Globus pallidus (tissue), 1 donor: ENCODE measurements at places on chromosomes 2 and 18.

DNA sequence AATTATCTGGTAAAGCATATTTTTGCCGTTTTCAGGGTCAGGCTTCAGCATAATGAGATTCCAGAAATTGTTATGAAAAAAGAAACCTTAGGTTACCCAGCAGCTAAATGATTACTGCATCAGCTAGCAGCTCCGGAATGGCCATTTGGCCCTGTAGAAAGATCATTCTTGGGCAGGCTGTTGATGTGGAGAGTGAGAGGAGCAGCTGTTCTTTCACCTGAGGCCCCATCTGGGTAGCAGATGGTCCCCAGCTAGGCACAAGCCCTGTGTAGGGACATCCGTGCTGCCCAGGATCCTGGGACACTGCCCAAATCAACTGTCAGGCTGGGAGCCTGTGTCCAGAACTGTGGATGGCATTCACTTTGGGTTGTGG is 61.8 kb downstream of the NEDD4L start:
- no peak for DNase-seq

DNA sequence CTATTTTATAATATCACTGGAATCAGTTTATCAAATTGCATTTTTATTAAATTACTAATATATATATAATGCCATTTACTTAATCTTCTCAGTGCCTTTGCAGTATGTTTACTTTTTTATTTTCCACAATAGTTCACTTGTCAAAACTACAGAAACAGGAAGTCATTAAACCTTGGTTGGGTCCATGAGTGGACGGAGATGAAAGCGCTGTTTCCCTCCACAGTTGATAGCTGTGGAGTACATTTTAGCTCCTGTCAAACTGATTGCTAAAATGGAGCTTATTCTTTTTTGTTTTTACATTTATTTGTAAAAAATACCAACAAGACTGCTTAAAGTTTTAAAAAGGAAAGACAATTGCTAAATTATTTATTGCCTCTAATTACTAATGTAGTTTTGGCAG is 19.2 kb downstream of the MFF start:
- no peak for DNase-seq

GRCh38 chr2:2112416-2113105 is 218.5 kb downstream of the MYT1L start:
- no peak for DNase-seq

DNA sequence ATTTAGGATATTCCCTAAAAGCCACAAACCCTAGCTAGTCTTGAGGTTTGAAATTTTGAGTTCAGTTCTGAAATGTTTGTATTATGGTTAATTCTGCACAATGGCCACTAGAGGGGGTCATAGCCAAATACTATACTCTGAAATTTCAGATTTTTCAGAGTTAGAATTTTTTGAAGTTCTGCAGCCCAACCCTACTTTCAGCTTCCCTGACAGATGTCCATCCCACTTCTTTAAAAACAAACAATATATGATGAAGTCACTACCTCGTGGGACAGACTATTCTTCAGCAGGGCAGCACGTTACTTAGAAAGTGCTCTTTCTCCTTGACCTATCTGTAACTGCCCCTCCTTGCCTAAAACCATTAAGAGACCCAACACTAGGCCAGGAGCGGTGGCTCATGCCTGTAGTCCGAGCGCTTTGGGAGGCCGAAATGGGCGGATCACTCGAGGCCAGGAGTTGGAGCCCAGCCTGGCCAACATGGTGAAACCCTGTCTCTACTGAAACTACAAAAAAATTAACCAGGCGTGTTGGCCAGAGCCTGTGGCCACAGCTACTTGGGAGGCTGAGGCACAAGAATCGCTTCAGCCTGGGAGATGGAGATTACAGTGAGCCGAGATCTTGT is 48.2 kb upstream of the PAPOLG start:
- DNase-seq, result no peak

DNA sequence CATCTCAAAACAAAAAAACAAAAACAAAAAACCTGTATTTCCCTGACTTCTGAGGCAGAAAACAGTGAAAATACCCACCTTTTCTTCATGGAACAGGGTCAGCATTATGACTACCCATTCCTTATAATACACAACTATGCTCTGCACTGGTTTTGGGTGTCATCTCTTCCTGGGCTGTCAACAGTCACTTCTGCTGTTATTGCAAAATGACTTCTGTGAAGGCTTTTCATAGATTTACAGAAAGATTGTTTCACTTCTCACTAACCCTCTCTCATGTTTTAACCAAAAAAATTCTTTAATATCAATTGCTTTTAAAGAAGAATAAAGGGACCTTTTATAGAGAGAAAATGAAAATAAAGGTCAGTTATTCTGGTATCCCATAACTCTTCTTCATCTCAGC is 26.5 kb upstream of the PIK3C3 start:
- no peak for DNase-seq
